Forelimb muscle (tissue), 1 donor: ENCODE measurements at places on chromosomes 13 and 19.
A peak's percentile ranks its signal among the peaks of the same experiment; 100 is the strongest.

DNA sequence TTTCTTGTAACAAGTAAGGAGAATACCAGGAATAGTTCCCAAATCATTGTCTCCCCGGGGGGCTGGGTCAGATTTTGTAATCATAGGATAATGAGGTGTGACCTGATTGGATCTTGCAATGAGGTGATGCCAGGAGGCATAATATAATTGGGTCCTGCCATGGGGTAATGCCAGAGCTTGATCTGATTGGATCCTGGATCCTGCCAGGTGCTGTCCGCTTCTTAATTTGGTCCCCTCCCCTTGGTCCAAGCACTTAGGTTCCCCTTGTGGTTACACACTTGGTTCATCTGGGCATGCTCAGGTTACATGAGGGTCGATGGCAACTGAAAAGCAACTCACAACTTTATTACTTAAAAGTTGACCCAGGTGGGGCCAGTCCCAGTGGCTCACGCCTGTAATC is 20.1 kb downstream of the RASL11A start:
- no peak for DNase-seq

DNA sequence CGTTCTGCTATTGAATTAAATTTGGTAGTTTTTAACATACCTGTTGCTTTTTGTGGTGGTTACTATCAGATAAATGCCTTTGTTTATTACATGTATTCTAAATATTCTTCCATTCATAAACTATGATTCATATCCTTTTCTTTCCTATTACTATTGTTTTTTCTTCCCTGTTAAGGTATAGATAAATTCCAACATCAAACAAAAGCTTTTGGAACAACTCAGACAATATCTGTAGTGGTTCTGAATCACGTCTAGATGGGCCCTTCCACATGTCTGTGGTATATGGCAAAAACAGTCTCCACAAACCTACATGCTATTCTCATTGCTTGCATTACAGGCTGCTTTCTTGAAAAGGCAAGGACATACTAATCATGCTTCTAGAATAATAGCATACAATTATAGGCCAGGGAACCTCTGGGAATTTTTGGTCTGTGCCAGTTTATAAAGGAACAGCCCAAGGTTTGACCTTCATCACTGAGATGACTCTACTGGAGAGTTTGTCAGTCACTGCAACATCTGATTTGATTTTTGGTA is 6.4 kb downstream of the LRCH1 start:
- DNase-seq: no peak

DNA sequence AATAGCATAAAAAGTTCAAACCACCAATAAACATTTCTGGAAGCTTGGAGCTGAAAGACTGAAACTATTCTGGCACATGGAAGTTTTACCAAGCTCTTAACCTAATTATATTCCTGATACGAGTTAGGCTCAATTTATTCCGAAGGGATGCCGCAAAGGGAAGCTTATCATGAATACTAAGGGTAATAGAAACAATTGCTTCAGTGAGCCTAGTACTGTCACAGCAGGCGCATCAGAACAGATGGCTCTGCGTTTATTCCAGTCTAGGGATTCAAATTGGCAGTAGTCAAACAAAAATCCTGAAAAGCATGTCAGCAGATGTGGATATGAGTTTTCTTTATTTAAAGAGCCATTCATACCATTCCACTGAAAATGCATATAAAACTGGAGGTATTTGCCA is 779.5 kb downstream of the GPC5 start:
- peak; percentile 40 for DNase-seq

GRCh38 chr13:98327371-98328270 is 150.6 kb upstream of the RNF113B start:
- no peak for DNase-seq

DNA sequence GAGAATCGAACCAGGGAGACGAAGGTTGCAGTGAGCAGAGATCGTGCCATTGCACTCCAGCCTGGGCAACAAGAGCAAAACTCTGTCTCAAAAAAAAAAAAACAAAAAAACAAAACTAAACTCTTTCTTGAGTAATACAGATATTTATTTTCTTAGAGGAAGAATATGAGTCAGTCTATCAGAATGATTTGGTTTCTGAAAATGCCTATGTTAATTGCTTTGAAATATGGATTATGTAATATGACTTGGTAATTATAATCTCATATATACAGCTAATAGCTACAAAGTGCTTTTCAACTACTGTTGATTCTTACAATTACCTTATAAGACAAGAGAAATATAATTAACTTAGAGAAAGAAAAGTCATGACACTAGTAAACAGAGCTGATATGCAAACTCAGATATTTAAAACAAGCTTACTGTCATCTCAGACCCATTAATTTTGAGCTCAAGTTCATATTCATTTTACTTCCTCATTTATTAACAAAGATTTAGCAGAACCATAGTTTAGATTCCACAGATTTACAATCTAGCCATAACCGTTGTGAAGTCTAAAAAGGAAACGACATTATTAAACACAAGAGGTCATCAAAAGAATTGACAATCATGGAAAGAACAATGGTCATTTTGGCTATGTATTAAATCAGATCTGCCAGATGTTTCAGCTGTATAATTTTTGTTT is 88.0 kb downstream of the TBC1D4 start:
- DNase-seq: no peak

DNA sequence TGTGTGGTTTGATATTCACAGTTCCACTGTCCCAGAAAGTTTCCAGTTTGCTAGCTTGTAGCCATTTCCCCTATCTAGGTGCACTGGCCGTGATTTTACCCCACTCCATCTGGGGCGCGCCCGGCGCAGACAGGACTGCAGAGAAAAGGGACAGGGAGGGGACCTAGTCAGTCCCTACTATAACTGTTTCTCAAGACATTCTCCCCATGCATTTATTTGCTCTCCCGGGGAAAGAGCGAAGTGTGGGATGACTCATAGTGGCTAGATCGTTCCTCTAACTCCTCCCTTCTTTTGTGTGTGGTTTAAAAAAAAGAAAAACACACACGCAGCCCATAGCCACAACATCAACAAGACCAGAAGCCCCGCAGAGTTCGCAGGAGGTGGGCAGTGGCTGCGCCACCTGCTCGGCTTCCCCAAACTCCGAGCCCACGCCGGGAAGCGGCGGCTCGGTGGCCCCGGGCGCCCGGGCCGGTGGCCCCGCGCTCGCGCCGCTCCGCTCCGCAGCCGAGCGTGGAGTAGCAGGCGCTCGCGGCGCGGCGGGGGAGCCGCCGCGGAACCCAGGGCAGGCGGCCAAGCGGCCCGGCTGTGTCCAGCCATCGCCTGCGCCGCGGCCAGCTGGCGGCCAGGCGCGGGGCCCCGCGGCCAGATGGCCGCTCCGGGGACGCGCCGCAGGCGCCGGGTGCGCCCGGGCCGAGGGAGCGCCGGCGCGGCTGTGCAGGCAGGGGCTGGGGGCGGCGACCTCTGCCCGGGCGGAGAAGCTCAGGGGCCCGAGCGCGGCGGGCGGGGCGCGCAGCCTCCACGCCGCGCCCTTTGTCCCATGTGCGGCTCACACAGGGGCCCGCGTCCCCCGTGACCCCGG is 653 bp downstream of the TMTC4 start:
- DNase-seq: no peak

DNA sequence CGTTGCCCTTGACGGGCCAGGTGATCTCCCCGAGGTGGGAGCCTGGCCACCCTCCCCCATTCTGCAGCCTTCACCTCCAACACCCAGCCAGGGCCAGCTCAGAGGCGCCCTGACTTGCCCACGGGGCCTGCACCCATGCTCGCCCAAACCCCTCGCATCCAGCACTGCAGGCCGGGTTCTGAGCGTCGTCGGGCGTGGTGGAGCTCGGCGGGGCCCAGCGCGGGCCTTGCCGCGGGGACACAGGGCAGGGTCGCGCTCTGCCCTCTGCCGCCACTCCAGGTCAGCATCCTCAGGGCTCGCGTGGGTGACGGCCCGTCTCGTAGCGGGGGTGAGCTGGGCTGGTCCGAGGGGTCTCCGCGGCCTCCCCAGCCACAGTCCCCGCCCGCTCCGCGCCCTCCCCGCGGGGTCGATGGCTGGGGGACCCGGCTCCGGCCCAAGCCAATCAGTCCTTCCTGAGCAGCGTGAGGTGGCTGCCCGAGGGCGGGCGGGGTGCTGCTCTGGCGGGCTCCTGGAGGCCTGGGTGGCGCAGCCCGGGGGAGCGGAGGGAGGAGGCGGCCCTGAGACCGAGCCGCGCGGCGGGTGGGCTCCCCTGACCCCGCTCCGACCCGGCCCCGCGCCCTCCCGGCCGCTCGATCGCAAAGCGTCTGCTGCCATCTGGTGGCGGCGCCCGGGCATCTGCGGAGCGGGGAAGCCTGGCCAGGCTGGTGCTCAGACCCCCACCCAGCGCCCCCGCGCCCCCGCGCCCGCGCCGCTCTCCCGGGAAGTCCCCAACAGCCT is 61.4 kb downstream of the CCNE1 start:
- DNase-seq: no peak

- no peak for DNase-seq
These were observed 52.2 kb downstream of the AP1M1 start for GRCh38 chr19:16249826-16250404.

- DNase-seq: no peak
These were observed 1.7 kb downstream of the PLPPR2 start for GRCh38 chr19:11356676-11357550.

DNA sequence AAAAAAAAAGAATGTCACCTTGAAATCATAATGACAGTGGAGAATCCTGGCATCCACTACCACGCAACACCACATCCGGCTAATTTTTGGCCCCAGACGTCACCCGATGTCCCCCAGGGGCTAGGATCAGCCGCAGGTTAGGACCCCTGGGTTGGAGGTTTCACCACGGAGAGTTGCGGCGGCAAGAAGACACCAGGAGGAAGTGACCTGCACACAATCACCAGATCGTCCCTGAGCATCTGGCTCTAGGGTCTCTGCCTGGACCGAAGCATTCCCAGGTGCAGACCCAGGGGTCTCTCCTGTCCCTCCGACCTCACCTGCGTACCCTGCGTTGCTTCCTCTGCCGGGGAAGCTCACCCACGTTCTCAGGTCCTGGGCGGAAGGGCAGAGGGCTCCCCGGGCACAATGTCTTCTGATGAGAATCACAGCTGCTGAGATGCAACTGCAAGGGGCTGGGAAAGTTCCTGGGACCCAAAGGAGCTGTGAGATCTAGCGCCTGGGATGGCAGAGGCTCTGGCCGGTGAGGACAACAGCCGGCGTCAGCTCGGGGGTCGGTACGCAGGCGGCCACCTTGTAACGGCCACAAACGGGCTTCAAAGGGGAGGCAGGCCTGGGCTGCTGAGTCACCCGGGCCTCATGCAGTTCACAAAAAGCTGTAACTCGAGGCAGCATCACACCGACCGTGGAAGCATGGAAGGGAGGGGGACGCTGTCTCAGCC is 111.2 kb downstream of the GADD45B start:
- no peak for DNase-seq

- DNase-seq: no peak
These were observed 6.0 kb upstream of the TMPRSS9 start for GRCh38 chr19:2353887-2354592.

DNA sequence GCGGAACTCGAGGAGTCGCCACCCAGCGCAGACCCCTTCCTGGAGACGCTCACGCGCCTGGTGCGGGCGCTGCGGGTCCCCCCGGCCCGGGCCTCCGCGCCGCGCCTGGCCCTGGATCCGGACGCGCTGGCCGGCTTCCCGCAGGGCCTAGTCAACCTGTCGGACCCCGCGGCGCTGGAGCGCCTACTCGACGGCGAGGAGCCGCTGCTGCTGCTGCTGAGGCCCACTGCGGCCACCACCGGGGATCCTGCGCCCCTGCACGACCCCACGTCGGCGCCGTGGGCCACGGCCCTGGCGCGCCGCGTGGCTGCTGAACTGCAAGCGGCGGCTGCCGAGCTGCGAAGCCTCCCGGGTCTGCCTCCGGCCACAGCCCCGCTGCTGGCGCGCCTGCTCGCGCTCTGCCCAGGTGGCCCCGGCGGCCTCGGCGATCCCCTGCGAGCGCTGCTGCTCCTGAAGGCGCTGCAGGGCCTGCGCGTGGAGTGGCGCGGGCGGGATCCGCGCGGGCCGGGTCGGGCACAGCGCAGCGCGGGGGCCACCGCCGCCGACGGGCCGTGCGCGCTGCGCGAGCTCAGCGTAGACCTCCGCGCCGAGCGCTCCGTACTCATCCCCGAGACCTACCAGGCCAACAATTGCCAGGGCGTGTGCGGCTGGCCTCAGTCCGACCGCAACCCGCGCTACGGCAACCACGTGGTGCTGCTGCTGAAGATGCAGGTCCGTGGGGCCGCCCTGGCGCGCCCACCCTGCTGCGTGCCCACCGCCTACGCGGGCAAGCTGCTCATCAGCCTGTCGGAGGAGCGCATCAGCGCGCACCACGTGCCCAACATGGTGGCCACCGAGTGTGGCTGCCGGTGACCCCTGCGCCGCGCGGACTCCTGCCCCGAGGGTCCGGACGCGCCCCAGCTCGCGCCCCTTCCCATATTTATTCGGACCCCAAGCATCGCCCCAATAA is 2.3 kb downstream of the AMH start:
- DNase-seq: no peak

- DNase-seq: no peak
These were observed 744 bp upstream of the POU2F2 start for GRCh38 chr19:42132851-42133528.

GRCh38 chr13:19345158-19345557 is 163.5 kb upstream of the TUBA3C start:
- no peak for DNase-seq

GRCh38 chr13:94332359-94333096 is 147.0 kb downstream of the DCT start:
- no peak for DNase-seq

- no peak for DNase-seq
These were observed 41.0 kb upstream of the GRTP1 start for GRCh38 chr13:113404723-113405471.

GRCh38 chr13:78015782-78016181 is 97.2 kb upstream of the EDNRB start:
- DNase-seq: no peak

- DNase-seq: no peak
These were observed 19.7 kb upstream of the CPB2 start for GRCh38 chr13:46124531-46124966.

DNA sequence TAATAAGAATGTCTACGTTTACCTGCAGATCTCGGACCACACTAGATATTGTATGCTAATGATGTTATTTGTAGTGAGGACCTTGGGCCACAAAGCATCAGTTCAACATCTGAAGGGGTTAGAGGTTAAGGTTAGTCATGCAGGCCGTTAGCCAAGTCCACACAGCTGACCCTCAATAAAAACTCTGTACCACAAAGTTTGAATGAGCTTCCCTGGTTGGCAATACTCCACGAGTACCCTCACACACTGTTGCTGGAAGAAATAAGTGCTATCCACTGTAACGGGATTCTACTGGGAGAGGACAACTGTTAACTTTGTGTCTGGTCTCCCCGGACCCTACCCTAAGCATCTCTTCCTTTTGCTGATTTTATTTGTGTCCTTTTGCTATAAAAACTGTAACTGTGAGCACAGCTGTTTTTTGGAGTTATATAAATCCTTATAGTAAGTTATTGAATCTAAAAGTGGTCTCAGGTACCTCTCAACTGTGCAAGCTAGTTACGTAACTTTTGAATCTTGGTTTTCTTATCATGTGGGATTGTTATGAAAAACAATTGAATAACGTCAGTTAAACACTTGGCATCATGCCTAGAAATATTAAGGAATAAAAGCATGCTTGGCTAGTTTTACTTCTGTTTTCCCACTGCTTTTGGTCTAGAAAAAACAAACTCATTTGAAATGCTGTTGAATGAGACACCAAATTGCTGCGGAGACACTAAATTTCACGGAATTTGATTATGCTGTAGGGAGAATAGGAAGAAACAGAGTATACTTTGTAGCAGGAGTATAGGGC is 181.5 kb downstream of the DNAJC3 start:
- DNase-seq: peak; percentile 11

- DNase-seq: no peak
These were observed 139.3 kb downstream of the TNFRSF19 start for GRCh38 chr13:23709536-23709935.

- no peak for DNase-seq
These were observed 34.2 kb downstream of the CEBPG start for GRCh38 chr19:33407716-33408115.
